ENCODE measurements at places on chromosomes 7 and 10.

DNA sequence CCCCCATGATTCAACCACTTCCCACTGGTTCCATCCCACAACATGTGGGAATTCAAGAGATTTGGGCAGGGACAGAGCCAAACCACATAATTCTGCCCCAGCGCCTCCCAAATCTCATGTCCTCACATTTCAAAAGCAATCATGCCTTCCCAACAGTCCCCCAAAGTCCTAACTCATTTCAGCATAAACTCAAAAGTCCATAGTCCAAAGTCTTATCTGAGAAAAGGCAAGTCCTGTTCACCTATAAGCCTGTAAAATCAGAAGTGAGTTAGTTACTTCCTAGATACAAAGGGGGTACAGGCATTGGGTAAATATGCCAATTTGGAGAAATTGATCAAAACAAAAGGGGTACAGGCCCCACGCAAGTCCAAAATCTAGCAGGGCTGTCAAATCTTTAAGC lies 272.9 kb downstream of the MAGI2 start:
- no peak for DNase-seq

GRCh38 chr7:82633592-82633991 lies 190.0 kb upstream of the CACNA2D1 start:
- no peak for DNase-seq

DNA sequence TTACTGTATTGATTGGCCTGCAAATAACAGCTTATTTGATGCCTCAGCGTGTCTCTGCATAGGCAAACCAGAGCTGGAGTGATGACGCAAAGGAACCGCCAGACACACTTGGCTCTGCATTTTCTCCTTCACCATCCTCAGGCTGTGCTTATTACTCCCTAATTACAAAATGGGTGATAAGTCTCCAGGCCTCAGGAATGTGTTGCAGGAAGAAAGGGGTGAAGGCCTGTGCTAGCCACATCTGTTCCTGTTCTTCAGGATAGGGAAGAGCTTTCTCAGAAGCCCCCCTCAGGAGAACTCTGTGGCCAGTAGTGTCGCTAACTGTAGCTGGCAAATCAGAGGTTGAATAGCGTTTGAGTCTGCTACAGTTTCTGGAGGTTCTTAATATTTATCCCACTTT lies 5.1 kb downstream of the TDRD1 start:
- DNase-seq: no peak

- no peak for DNase-seq
Measured at GRCh38 chr10:74792726-74793125, 33.7 kb upstream of the KAT6B start.

DNA sequence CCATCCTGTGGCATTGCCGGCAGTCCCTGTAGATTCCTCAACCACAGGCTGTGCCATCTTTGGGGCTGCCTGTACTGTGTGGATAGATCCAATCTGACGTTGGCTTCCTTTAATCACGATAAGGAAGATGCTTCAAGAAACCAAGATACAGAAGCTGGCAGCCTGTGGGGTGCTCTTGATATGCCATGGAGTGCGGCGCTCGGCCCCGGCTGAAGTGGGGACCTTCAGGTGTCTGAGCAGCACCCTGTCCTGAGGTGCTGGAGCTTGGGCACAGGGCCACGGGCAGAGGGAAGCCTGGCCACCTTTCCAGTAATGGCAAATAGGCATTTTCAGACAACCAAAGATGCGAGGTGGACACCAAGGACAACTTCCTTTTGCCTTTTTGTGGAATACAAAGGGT lies 139.5 kb downstream of the ACTR3B start:
- no peak for DNase-seq

DNA sequence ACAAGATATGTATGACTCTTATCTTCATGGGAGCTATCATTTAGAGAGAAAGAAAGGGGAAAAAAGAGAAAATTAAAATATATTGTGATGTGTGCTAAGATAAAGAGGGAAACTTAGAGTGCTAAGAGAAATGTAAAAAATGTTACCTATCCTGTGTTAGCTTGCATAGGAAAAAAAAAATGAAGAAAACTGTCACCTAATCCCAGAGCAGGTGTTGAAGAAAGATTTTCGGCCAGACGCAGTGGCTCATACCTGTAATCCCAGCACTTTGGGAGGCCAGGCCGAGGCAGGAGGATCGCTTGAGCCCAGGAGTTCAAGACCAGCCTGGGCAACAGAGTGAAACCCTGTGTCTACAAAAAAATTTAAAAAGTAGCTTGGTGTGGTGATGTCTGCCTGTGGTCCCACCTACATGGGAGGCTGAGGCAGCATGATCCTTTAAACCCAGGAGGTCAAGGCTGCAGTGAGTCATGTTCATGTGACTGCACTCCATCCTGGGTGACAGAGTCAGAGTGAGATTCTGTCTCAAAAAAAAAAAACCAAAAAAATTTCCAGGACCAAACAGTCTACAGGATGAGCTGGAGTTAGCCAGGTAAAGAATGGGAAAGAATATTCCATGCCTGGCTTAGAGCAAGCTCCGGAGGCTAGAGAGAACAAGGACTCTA lies 2.4 kb upstream of the MKLN1 start:
- no peak for DNase-seq

DNA sequence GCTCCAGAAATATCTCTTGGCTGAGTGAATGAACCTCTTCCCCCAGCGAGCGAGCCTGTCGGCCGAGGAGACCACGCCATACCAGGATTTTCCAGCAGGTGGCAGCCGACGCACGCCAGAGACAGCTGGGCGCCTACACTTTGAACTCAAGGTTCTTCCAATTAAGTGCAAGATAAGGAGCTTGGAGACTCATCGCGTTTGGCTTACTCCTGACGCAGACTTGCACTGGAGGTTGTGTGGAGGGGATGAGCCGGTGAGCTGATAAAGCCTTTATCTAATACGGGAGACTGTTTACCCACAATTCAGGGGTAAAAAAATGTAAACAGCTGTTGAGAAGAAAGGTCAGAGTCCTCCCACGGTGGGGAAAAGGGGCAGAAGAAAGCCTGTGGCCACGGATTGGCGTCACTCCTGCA lies 45.9 kb upstream of the EMX2 start:
- DNase-seq: peak; percentile 57

GRCh38 chr7:112189691-112190090 lies 16.5 kb downstream of the DOCK4 start:
- DNase-seq: no peak

- no peak for DNase-seq
Measured at GRCh38 chr10:6909905-6910560, 330.0 kb upstream of the PRKCQ start.

DNA sequence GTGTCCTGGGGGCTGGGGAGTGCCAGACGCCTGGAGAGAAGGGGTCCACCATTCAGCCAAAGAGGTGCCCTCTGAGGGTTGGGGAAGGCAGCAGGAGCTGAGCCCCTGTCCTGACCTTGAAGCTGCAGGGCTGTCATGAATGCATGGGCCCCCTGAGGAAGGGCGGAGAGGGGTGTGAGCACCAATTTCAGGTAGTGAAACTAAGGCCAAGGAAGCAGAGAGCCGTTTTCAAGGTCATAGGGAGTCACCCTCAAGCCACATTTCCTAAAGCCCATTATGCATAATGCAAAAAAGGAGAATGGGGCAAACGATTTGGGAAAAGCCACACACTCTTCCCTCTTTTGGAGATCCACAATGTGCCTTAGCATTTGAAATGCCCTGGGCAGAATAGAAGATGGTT lies 37.2 kb downstream of the FIGNL1 start:
- no peak for DNase-seq

DNA sequence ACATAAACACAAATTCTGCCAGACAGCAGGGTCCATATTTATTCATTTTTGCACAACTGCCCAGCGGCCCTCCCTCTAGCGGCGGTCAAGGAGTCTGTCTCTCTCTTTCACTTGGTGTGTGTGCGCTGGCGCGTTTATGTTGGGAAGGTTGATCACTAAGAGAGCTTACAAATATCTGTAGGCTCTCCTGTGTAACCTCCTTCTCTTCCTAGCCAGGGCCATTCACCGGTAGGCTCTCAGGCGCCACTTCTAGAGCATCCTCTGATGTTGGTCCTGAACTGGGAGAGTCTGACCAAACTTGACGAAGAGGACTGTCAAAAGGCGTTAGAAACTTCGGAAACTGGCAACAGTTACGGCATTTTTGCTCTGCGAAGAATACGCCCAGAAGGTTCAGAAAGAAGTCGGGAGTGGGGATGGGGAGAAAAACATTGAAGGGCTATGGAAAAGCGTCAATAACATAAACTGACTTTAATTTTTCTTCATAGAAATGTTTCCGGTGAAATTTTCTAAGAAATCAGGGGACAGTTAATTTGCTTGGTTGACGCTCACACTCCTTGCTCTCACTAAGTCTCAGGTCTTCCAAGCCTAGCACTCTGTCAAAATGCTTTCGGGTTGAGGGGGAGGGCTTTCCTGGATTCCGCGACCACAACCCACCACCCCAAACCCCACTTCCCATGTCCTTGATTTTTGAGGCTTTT lies 731.1 kb downstream of the ZWINT start:
- no peak for DNase-seq

DNA sequence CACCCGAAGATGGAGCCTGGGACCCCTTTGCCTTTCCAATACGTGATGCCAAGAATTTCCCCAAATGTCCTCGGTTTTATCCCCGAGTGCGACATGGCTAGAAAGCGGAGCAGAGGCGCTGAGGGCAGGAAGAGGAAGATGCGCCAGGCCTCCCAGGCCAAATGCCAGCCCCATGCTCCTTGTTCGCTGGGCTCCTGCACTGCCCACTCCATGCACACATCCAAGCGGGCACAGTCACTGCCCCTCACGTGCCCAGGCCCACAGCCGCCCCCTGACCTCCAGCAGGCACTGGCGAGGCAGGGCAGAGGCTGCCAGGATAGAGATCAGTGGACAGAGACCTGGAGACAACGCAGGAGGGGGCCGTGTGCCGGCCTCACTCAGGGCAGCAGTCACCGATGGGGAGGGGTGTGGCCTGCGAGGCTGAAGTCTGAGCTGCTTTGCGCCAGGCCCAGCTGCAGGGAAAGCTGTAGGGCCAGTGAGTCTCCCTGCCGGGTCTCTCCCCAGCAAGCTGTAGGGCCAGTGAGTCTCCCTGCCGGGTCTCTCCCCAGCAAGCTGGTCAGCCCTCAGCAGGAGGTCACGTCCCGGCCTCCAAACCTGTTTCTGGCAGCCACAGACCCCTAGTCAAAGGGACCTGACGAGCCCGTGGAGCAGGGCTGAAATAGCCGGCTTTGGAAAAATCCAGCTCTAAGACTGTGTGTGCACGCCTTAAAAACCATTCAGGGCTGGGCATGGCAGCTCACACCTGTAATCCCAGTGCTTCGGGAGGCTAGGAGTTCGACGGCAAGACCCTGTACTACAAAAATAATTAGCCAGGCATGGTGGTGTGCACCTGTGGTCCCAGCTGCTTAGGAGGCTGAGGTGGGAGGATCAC lies 100.6 kb upstream of the DIP2C start:
- DNase-seq: no peak

DNA sequence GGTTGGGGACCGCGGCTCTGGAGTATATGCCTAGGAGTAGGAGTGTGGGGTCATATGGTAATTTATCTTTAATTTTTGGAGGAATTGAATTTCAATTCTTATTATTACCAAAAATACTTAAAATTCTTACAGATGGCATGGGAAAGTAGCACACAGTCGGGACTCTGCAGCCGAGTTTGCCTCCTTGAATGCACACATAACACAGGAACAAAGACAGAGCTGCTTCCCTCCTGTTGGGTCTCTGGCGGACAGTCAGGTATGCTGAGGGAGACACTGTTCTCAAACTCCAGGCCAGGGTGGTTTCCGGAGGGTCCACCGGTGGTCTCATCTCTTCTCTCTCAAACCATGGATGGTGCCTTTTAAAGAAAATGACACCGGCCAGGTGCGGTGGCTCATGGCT lies 32.7 kb downstream of the GRIFIN start:
- no peak for DNase-seq

- no peak for DNase-seq
Measured at GRCh38 chr10:17033529-17034260, 95.9 kb downstream of the CUBN start.

GRCh38 chr7:77839919-77840318 lies 41.3 kb downstream of the PHTF2 start:
- no peak for DNase-seq

- no peak for DNase-seq
Measured at GRCh38 chr7:8921807-8922206, 488.4 kb downstream of the NXPH1 start.

- DNase-seq: no peak
Measured at GRCh38 chr10:6221971-6222751, 19.4 kb downstream of the PFKFB3 start.

DNA sequence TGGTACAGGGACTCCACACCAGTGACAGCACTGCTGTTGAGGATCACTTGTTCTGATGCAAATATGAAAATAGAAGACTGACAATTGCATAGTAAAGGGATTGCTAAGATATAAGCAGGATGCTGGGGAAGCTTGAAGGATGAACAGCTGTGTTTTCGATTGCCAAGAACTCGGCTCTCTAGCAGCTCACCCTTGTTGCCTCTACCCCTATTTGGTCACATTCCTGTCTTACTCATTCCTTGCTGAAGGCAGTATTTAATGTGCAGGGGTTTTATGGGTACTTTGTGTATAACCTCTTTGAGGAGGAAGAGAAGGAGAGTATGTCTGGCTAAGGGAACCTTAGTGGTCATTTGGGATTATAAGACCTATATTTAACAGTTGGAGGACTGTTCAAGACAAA lies 218.8 kb downstream of the AUTS2 start:
- DNase-seq: no peak

DNA sequence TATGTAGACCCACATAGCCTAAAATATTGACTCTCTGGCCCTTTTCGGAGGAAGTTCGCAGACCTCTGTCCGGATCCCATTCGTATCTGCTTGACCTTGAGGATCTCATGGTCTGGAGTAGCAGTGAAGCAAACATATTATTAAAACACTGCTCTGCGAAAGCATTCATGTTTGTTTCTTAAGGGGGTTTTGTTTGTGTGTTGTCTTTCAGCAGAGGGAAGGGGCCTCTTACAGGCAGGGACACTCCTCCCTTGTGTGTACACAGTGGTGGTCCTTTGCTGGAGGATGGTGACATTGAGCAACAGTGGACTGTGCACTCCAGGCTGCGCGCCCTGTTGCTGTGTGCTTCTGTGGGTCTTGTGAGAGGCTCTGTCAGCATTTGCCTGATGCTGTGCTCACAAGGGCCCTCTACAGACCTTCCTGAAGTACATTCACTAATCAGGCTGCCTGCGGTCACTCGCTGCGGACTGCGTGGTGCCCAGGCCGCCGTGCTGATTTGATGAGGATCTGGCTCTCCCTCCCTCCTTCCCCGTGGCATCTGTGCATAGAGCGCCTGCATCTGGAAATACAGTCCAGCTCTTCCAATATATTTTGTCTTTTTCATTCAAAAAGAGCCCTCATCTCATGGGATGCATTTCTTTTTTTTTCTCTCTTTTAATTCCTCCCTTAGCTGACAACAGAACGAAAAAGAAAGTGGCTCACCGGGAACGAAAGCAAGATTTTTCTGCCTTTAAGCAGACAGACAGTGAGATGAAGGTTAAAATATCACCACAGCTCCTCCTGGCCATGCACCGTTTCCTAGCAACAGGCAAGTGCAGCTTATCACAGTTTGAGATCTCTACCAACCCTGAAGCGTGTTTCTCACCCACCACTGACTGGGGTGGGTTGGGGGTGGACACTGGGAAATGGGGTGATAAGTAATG lies 135.8 kb downstream of the CNNM2 start:
- peak; percentile 17 for DNase-seq

- DNase-seq: no peak
Measured at GRCh38 chr10:58712982-58713381, 200.3 kb downstream of the BICC1 start.

- DNase-seq: no peak
Measured at GRCh38 chr7:44634187-44634838, 27.9 kb downstream of the OGDH start.

- no peak for DNase-seq
Measured at GRCh38 chr7:132292803-132293202, 283.5 kb downstream of the PLXNA4 start.

GRCh38 chr7:107847168-107847835 lies 43.7 kb upstream of the DLD start:
- DNase-seq: no peak
